ENCODE measurements at places on chromosomes 7 and 10.

DNA sequence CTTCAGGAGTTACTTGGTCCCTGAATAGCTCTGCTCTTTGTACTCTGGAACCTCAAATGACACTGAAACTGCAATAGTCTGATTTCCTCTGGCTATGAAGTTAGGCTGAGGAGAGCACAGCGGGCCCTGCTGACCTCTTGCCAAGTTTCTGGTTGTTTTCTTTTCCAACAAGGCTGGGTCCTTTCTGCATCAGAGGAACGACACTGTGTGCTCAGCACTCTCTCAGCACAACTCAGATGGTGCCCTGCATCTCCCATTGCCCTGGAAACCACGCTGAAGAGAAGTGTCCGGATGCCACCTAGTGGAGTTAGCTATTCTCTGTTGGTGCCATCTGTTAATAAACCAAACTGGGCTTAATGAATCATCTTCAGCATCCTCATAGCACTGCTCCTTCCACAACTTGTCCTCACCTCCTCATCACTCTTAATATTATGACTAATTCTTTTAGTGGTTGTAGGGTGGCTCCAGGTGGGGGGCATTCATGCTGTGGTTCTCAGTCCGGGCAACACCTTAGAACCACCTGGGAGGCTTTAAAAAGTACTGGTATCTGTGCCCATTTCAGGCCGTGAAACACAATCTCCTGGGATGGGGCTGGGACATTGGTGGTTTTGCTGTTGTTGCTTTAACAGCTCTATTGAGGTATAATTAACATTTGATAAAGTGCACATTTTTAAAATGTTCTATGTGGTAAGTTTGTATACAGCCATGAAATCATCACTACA, 8.2 kb upstream of the EFCAB10 start:
- peak; percentile 95 for DNase-seq

- peak; percentile 15 for DNase-seq
Observed at GRCh38 chr7:134865001-134865845, 85.8 kb downstream of the CALD1 start.

DNA sequence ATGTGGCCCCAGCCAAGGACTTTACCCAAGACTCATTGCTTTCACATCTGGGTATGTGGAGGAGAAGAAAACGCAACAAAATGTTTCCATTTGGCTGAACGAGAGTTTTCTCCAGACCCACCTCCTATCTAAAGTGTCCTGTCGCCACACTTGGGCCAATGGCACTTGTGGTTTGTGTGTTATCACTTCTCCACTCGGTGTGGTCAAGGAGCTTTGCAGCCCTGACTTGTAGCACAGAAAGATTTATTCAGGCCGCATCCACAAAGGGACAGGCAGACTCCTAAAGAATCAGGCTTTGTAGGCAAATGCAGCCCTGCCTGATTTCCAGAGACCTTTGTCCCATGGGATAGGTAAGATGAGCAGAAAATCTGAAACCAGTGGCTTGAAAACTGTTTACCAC, 12.8 kb upstream of the LRRC4 start:
- DNase-seq, result no peak

DNA sequence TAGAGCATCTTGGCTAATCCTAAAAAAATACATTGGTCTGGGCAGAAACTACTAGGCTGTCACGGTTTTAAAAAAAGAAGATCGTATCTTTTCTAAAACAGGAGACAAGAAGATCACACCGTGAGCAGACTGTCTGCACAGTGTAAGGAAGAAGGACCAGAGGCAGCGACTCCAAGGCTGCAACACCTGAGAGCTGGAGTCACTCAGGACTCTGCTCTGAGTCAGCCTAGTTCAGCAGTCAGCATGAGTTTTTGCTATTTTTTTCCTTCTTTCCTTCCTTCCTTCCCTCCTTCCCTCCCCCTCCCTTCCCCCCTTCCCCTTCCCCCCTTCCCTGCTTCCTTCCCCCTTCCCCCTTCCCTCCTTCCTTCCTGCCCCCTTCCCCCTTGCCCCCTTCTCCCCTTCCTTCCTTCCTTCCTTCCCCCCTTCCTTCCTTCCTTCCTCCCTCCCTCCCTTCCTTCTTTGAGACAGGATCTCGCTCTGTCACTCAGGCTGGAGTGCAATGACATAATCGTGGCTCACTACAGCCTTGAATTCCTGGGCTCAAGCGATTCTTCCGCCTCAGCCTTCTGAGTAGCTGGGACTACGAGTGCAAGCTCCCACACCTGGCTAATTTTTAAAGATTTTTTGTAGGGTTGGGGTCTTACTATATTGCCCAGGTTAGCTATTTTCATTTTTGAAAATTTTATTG, 24.4 kb downstream of the BAG3 start:
- no peak for DNase-seq

DNA sequence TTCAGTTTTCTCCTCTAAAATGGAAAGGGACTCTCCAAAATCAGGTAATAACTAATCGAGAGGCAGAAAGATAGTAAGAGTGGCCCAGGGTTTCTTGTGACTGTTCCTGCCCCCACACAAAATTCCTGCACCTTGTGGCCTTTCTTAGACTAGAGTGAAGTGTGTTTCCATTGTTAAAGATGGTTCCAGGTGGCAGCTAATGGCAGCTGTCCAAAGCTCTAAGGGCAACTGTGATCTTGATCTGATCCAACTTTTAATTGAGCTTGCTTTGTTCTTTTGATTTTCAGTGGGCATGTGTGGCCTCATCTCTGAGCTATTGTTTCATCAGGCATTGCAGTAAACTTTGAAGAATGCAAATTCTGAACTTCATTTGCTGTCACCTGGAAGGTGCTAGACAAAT, 19.4 kb downstream of the ACSL5 start:
- DNase-seq, result no peak

- no peak for DNase-seq
Observed at GRCh38 chr10:60456053-60456452, 66.4 kb upstream of the ANK3 start.

GRCh38 chr7:8260871-8261694, 884 bp downstream of the ICA1 start:
- DNase-seq, result no peak

DNA sequence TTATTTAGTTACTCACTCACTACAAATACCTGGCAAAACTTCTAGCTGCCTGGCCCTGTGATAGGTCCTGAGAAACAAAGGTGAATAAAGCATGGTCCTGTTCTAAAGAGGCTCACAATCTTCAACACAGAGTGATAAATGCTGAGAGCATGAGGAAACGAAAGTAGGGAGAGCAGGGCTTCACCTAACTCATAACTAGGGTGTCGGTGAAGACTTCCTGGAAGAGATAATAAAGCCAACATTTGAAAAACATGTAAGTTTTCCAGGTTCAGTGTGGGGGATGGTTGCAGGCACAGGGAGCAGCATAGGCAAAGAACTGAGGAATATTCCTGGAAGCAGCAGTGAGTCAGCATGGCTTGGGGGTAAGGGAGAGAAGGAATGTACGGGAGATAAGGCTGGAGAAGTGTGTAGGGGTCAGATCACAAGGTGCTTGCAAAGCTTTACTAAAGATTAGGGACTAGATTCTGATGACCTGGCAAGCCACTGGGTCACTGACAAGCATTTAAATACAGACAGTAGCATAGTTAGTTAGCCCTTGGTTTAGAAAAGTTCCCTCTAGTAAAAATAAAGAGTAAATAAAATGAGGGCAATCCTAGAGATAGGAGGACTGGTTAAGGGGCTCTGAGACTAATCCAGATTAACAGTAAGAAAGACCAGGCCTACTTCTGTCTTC, 5.1 kb downstream of the KEL start:
- DNase-seq, result no peak

DNA sequence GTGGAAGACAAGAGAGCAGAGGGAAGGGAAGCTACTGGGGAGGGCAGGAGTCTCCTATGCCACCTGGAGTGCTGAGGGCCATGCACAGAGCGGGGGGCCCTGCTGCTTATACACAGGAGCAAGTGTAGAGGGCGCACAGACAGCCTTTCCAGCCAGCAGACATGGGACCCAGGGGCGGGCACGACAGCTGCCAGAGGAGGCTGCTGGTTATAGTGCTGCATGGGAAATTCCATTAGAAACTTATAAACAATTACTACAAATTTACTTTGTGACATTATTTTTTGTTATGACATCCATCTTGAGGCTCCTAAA, 90.5 kb downstream of the WDFY4 start:
- DNase-seq, result no peak

DNA sequence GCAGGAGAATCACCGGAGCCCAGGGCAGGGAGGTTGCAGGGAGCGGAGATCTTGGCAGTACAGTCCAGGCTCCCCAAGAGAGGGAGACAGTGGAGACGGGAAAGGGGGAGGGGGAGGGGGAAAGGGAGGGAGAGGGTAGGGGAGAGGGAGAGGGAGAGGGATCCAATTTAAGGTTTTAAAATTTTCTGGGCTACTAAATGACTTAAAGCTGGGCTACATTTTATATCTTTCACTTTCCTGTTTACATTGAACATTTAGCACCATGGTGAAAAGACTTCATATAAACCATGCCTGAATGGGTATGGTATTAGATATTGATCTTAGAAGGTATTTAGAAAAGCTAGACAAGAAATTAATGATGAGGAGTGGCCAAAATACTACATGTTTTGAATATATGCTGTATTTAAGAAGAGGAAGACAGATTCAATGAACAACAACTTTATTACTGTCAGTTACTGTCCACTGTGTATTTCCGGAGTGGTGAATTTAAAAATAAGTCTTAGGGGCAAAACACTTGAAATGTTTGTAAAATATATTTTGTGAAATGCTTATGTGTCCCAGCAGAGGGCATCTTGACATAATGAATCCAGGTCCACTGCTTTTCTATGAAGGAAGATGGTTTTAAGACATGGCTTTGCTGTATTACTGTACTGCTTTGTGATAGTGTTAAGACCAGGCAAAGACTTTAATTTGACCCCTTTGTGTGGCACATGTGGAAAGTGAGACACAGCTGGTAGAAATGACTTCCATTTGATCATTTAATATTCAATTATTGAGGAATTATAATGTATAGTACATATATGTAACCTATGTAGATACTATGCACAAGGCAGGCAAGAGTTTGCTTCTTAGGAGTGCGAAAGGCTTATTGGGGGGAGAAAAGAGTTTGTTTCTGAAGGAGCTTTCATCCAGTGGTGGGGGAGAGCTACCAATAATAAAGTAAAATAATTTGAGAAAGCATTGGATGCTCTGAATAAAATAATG, 52.8 kb downstream of the NRF1 start:
- peak; percentile 68 for DNase-seq

- DNase-seq, result no peak
Observed at GRCh38 chr10:108323274-108323798, 1158.8 kb upstream of the SORCS1 start.

DNA sequence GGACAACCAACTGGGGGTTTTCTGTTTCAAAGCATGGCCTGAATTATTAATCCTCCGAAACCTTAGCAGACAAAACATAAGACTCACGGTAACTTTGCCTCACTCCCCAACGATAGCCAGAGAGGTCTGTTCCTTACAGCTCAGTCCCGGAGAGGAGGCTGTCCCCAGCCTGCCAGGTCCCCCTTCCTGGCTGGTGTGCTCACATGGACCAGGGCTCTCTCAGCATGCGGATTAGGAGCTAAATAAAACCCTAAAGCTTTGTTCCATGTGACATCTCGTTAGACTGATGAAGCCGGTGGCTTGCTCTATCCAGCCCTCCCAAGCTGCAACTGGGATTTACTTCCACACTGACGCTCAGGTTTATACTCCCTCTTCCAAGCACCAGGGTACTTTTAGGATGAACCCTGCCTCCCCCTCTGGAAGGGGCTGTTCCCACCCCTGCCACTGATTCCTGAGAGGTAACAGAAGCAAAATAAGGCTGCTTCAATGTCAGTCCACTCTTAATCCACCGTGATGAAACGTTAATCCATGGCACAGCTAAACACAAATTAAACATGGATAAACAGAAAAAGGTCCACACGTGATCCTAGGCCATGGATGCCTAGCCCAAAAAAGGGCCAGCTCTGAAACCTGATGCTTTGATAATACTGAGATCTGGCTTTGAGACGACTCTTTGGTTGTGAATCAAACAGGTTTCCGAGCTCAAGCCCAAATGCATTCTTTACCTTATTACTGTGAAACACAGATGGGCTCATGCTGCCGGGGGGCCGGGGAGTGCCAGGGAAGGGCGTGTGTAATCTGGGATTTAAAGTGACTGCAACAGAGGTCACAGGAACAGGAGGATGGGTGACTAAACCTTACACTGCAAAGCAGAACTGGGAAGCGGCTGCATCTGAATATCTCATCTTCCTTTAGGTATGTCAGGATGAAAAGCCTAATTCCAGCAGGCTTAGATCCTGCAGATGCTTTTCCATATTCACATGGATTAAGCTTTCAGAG, 86.2 kb downstream of the ZRANB1 start:
- peak; percentile 29 for DNase-seq

DNA sequence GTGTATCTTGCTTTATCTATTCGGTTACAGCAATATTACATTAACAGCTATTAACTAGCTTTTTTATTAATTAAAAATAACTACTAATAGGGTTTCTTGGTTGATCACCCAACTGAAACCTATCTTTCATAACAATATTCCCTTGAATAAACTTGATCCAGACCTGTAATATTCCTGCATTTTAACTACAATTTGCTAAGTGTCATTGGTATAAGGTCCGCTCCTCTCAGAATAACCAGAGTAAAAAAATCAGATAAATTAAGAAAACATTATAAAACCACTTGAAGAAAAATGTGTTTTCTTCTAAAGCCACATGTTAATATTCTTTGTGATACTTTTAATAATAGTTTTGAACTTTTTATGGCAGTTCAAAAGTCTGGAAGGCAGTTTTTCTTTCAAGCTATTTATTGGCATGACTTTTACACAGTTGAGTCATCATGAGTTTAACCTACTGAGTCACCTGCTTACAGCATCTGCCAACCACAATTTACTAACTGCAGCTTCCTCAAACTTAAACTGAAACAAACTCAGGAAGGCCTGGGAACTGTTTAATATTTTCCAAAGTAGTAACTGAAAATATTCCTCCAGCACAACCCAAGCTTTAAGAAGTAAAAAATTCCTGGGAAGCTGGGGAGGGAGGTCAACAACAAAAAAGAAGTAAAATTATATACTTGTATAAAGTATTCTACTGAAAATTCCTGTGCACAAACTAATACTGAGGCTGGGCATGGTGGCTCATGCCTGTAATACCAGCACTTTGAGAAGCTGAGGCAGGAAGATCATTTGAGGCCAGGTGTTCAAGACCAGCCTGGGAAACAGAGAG, 103.2 kb downstream of the NRBF2 start:
- DNase-seq, result peak; percentile 70

DNA sequence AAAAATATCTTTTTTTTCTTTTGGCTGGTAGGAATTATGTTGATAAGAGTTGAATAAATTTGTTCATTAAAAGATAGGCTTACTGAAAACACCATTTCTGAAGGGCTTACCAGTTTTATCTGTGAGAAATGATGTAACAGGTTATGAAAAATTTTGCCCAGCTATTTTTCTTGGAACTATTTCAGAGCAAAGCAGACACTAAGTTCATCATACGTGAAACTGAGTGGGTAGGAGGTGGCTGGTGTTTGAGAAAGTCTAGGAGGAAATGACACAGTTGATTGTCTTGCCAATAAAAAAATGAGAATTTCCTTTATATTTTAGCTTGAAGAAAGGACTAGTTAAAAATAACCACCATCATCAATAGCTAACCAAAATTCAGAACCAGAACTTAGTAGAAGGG, 6.2 kb upstream of the MRC1 start:
- no peak for DNase-seq

DNA sequence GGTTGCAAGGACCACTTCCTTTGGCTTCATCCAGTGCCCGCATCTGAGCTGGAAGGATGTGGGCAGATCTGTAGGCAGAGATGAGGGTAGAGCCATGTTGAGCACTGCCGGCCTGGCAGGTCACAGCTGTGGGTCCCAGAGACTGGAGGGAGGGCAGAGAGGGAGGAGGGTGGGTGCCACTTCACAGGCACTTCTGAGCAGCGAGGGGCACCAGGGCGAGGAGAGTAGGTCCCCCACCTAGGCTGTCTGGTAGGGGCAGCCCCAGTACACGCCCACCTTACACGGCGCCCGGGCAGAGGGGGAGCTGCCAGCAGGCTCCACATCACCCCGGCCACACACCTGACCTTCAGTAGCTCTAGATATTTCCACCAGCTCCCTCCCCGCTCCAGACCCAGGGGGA, 473.0 kb upstream of the FOXK1 start:
- no peak for DNase-seq
